Glomerular endothelial cell (primary cell): ENCODE measurements at places on chromosomes 1 and 21. TPM values are rescaled to one million over a fixed set of nuclear protein-coding genes. Genes with fewer than 3 reads are reported as not detected.

- no peak for DNase-seq
Measured at GRCh38 chr1:41844255-41844654, 74.5 kb downstream of the HIVEP3 start.

GRCh38 chr1:43924516-43924915 is 9.1 kb upstream of the ARTN start:
- no peak for DNase-seq

DNA sequence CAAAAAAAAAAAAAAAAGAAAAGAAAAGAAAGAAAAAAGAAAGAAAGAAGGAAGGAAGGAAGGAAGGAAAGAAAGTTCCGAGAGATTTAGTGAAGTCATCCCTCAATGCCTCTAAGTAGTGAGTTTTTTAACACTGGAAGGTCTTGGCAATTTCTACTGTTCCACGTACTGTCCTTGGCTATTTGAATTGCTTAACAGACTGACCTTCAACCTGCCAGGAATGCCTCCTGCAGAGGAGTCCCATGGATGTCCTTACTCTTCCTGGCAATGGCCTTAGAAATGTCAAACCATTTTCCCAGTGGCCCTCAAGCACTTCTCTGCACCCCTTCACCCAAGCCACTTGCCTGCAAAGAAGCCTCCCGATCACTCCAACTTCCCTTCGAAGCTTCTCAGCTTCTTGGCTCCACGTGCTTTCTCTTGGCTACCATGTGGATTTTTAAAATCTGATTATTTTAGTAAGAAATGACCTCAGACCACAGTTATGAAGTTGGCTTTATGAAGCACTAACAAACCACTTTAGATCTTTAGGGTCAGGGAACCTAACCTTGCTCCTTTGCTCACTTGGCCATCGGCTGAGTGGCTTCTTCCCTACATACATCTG is 43.7 kb upstream of the ABCG1 start:
- no peak for DNase-seq

The ADCY10 gene
- 0.06 TPM in 1 of 2 replicates, not detected in the other for total RNA-seq
